ENCODE measurements at places on chromosomes 5 and 9.

DNA sequence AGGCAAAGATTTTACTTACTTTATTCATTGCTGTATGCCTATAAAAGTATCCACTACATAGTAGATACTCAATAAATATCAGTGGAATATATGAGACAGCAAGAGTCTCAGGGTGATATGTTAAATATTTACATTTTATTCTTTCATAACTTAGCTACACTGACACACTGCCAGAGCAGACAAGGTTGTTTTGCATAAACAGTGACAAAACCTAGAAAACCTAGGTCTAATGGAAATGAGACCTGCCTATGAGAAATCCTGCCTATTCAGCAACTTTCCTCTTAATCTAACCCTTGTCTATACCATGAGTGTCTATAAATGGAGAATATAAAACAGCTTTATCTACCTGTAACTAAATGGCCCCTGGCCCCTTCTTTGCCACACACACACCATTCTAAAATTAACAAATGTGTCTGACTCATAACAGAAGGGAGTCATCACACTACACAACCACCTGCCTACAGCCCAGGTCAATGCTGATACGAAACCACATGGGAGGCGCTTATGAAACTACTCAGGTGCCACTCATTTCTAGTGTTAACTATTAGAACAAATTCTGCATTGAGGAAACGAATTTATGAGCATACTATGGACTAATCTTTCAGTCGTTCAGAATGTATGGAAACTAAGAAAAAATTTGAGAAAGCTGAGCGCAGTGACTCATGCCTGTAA lies 60.3 kb downstream of the UBAP2 start:
- no peak for DNase-seq

GRCh38 chr9:4062966-4063365 lies 236.9 kb downstream of the GLIS3 start:
- no peak for DNase-seq

DNA sequence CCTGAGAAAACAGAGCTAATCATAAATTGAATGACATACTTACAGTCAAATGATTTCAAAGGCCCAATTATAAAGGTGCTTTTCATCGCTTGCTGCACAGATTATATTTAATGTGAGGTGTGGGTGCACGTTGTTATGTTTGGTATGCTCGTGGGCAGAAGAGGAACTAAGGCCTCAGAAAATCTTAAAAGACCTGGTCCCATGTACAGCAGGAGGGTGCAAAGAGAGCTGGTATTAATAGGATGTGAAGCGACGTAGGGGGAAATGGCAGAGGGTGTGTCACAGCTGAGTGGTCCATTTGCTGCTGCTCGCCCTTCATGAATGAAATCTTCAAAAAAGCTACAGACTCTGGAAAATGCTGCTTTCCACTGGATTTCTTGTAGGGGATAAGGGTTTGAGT lies 40.5 kb upstream of the IFNK start:
- DNase-seq, result no peak

- no peak for DNase-seq
Measured at GRCh38 chr9:121860744-121861143, 209.3 kb downstream of the DAB2IP start.

Measured in H7 (cell line).